ENCODE measurements at places on chromosomes 2 and 18.

DNA sequence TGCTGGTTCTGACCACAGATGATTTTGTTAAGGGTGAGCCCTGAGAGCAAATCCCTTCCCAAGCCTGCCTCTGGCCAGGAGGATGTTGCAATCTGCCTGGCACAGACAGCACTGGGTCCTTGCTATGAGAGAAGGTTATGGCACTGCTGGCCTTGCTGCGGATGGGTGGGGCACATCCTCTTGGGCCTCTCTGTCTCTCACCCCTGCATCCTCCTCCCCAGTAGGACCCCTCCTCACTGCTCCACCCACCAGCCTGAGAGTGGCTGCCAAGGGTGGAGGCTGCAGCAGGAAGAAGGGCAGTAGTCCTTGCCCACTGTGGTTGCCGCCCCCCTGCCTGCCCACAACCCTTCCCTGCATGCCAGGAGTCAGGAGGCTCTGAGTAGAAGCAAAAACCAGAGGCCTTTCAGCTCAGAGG, 180.9 kb downstream of the ZBTB7C start:
- DNase-seq, result no peak

DNA sequence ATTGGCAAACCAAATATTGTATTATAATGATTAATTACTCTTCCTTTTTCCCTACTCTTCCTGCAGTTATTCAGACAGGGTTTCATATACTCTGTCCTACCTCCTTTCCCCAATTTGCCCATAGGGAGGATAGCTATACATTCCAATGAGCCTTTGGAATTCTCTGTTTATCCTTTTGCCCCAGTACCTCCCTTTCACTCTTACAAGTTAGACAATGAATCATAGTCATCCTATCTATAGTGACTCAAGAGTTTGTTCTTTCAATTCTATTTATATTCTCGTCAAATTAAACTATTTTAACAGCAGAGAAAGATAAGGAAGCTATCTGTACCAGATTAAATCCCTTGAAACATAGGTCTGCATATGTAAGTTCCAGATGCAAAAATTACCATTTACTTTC, 437.5 kb downstream of the NR4A2 start:
- DNase-seq, result no peak

DNA sequence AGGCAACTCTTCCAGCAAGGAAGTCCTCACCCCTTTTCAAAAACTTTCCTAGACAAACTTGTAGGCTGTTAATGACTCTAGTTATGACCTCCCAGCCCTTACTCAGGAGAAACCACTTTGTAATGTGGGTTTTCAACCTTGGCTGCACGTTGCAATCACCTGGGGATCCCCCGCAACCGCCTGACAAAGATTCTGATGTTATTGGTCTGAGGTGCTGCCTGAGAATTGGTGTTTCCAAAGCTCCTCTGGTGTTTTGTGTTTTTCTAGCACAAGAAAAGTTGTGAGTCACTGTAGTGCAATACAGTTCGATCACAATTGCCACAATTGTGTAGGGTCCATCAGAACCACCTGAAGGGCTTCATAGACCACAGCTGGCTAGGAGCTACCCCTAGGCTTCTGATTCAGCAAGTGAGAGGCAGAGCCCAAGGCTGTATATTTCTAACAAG, 121.6 kb downstream of the SP100 start:
- DNase-seq, result no peak

- no peak for DNase-seq
These were observed 535.2 kb downstream of the GALR1 start for GRCh38 chr18:77784759-77785379.

DNA sequence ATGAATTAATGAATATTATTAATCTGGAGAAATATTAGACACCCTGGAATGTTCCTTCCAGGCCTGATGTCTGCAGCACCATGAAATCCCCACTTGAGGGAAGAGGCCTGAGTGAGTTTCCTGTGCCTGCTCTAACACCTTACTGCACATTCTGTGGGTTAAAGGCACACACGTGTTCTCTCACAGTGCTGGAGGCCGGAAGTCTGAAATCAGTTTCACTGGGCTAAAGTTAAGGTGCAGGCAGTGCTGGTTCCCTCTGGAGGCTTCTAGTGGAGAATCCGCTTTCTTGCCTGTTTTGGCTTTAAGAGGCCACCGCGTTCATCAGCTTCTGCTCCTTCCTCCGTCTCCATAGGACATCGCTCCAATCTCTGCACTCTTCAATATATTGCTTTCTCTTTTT, 48.7 kb downstream of the ACKR3 start:
- no peak for DNase-seq

DNA sequence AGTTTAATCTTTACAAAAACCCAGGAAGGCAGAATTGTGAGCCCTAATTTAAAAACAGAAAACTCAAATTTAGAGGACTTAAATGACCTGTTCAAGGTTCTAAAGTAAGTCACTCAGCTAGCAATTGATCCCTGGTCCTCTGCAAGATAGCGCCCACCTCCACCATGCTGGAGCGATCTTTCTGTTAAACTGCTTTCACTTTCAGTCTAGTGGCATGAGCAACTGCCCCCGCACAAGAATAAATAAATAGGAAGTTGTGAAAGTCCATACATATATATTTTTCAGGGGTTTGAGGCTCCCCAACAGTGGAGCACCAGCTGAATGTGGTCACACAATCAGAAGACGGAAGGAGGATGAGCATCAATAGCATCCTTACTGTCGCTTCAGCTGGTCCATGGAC, 217.9 kb downstream of the NAPG start:
- no peak for DNase-seq

DNA sequence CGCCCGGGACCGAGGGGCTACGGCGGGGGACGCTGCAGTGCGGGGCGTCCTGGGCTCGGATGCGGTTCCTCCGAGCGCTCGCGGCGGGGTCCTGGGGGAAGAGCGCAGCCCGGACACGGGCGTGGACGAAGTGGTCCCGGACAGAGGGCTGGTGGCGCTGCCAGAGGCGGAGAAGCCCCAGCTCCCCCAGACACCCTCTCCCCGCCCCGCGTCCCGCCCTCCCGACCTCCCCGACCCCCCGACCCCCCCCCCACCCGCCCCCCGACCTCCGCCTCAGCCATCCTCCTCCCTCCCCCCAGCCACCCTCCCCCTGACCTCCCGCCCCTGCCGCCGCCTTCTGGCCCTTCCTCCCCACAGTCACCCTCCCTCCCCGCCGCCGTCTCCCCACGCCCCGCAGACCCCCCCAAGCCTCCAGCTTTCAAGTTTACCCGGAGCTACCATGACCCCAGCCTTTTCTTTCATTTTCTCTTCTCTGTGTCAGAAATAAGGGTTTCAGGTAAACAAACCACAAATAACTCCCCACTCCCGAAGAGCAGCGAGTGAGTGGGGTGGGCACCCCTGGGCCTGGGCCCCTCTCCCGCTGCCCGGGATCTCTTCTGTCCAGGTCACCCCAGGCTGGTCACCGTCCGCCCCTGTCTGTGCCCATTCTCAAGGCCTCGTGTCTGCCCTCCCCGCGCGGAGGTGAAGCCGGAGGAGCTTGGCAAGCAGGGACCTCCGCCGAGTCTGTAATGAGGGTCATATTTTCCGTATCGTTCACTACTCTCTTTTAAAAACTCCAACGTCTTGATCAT, 5.1 kb downstream of the NFATC1 start:
- no peak for DNase-seq

- no peak for DNase-seq
These were observed 538.4 kb downstream of the STK39 start for GRCh38 chr2:167708998-167709397.

- no peak for DNase-seq
These were observed 99.5 kb upstream of the MMADHC start for GRCh38 chr2:149687052-149687427.

GRCh38 chr18:79597831-79598632, 81.6 kb upstream of the CTDP1 start:
- no peak for DNase-seq

- DNase-seq, result no peak
These were observed 52.7 kb downstream of the AGFG1 start for GRCh38 chr2:227524665-227525064.

GRCh38 chr2:11102956-11103860, 52.1 kb upstream of the SLC66A3 start:
- DNase-seq, result no peak

DNA sequence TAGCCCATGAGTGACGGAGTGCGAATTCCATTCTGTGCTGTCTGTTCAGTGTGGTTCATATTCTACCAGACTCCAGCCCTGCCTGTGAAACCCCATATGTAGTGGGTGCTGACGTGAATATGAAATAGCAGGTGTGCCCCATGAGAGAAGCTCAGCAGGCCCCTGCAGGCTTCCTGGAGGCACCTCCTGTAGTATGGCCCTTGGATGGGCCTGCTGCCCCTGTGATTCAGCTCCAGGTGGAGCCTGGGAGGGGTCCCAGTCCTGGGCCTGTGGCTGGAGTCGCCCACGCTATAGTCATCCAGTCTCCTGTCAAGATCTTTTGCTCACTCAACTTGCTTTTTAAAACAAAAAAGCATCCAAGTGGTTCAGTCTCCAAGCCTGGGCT, 125.5 kb downstream of the GLI2 start:
- no peak for DNase-seq

DNA sequence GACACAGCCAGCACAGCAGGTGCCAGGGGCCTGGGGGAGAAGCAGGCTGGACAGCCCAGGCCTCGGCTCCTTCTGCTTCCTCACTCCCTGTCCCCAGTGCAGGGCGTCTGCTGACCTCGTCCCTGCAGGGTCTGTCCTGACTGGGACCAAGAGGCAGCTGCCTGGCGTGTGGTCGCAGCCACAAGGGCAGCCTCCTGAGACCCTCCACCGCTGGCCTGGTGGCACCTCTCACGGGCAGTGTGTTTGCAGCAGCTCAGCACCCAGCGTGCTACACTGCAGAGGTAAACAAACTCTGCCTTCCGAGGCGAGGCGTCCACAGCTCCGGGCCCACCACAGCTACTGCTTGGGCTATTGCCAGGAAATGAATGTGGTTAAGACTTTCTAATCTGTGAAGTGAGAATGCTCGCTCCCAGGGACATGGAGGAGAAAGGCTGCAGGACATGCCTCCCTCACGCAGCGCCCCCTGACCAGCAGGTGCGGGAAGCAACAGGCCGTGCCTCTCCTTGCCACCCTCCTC, 46.1 kb upstream of the HPCAL1 start:
- no peak for DNase-seq

GRCh38 chr2:134401789-134402188, 147.9 kb downstream of the MGAT5 start:
- DNase-seq, result no peak

GRCh38 chr2:64840426-64840881, 148.7 kb upstream of the SLC1A4 start:
- DNase-seq, result no peak

DNA sequence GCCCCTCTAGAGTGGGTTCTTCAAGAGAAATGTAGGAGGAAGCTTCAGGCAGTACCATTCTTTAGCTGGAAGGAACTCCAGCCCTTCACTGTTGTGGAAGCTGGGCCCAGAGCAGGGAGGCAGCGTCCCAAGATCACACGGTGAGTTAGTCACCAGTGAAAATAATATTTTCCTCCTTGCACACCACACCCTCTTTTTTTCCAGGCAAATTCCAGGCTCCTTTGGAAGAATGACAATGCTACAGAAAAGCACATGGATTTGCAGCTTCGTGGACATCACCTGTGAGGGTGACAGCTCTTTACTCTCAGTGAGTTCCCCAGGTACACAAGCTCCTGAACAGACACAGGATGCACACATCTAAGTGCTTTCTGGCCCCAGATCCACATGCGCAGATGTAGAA, 157.1 kb downstream of the COL6A3 start:
- DNase-seq, result no peak

DNA sequence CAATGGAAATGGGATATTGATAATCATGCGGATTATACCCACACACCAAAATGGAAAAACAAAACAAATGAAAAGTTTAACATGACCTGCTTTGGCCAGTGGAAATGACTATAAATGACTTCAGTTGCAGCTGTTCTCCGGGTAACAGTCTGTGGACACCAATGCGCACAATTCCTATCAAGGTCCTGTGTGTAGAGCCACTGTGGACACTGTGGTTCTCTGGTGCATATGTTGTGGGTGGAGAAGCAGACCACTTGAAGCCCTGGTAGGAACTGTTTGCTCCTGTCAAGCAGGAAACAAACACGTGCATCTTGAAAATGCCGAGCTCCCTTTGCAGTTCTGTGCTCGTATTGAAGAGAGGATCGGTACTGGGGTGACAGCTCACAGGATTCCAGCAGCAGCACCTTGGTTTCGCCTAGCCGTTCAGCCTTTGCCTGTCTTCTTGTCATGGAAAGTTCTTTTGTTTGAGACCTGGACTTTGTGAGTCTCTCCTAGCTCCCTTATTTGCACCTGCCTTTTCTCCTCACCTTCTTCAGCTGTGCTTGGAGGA, 32.9 kb downstream of the NCK2 start:
- DNase-seq, result no peak

DNA sequence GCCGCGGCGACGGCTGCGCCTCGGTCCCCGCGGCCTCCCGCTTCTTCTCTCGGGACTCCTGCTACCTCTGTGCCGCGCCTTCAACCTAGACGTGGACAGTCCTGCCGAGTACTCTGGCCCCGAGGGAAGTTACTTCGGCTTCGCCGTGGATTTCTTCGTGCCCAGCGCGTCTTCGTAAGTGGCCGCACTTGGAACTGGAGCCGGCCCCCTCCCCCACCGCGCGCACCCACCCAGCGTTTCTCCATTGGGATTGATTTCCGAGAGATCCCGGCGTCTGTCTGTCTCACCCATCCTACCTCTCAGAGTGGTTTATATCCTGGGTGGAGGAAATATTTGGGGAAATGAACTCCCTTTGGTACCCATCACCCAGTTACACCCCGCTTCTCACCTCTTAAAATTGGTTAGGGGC, 498 bp downstream of the ITGAV start:
- DNase-seq, result no peak

- no peak for DNase-seq
These were observed 427.7 kb upstream of the HS6ST1 start for GRCh38 chr2:128746356-128746755.

GRCh38 chr2:159153951-159154350, 132.6 kb downstream of the WDSUB1 start:
- no peak for DNase-seq

Data from cortex of kidney (tissue), 1 donor.